Esophagus squamous epithelium (tissue), 5 donors: ENCODE measurements at places on chromosomes 1 and 21. TPM values are rescaled to one million over a fixed set of nuclear protein-coding genes. Genes with fewer than 3 reads are reported as not detected.

DNA sequence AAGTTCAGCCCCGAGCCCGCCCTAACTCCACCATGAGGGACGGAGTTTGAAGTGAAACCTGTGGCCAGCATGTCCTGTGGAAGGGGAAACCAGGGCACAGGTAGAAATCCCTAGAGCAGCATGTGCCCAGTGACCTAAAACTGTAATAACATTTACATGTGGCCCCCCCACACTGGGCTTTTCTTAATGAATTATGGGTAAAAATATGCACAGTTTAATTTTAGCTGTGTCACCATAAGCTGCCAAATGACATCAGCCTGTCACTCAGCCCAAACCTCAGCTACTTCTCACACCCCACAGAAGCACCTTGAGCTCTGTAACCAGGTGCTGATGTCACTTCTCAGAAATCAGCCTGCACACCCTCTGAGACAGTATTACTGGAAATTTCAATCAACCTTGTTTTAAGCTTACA lies 50.0 kb upstream of the SLC19A1 start:
- DNase-seq: no peak

MRPL37 gene
- total RNA-seq: 91.5 TPM

TRABD2B gene
- total RNA-seq: 0.53 TPM

- DNase-seq: no peak
These were observed 622.3 kb downstream of the PTPRU start for GRCh38 chr1:29858646-29859045.

S100A7 gene
- 246 TPM for total RNA-seq

GRCh38 chr1:87338566-87338965 lies 9.9 kb downstream of the LMO4 start:
- no peak for DNase-seq

GRCh38 chr1:174408146-174408545 lies 39.6 kb upstream of the GPR52 start:
- DNase-seq: no peak

GRCh38 chr1:34742667-34743270 lies 12.1 kb upstream of the GJB5 start:
- no peak for DNase-seq

PCAT6 gene
- 1.2 TPM for total RNA-seq

DNA sequence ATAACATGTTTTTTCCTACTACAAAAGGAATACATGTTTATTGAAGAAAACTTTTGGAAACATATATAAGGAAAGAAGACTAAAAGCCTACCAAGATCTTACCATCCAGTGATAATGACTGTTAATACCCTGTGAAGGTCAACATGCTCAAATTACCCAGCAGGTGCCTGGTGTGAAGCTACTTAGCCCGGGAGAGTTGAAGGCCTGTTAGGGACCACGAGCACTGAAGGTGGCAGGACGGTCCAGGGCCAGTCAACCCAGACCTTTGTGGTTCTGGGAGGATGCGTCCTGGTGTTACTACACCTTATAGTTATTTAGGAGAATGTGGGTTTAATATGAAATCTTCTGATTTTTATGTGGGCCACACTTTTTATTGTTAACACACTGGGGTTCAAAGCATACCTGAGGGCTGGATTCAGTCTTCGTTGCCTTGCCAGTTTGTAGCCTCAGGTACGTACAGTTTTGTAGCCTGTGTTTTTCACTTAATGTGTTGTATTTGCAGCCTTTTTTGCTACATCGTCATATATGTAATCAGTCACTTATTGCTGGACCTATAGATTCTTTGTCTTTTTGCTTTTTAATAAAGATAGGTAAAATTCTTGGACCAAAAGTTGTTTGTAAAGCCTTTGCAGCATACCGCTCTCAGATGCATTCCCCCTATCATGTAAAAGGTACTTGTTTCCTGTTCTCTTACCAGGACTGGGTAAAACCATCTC lies 9.8 kb downstream of the ITSN1 start:
- no peak for DNase-seq

DNA sequence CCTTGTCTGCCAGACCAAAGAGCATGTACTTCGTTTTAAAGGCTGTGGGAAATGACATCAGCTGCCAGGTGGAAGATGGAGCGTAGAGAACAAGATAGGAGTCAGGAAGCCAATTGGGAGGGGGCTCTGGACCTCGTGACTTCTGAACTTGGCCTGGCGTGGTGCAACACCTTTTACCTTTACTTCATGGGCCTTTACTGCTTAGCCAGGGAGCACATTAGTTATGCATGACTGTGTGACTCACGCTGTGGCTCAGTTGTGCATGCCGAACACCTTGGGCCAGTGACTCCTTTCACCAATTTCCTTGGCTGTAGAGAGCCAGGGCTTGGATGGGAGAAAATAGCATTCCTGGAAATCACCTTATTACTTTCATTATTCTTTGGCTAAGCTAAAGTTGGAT lies 7.2 kb downstream of the XCL1 start:
- DNase-seq: no peak

DNA sequence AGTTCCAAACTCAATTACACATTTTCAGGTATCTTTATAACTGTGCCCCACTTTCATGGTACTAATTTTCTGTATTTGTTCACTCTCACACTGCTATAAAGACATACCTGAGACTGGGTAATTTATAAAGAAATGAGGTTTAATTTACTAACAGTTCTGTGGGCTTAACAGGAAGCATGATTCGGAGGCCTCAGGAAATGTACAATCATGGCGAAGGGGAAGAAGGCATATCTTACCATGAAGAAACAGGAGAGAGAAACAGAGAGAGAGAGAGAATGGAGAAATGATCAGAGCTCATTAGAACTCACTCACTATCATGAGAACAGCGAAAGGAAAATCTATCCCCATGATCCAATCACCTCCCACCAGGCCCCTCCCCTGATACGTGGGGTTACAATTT lies 874.1 kb upstream of the B3GALT2 start:
- DNase-seq: no peak

CD247 gene
- total RNA-seq: 3.5 TPM

DNA sequence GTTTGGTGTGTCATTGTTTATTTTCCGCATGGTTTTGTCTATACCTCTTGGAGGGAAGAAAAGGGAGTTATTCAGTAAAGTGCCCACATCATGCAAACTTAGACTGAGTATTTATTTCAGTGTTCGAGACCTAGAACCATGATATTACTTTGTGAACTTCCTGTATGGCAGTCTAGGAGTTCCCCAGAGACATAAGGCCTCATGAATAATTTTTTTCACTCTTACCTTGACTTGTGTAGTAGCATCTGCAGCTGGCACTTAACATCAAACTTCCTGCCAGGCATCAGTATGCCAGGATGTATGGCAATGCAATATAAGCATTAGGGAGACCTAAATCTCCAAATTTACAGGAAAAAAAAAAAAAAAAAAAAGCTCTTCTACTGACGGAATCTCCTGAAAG lies 287.7 kb downstream of the NEGR1 start:
- DNase-seq: no peak

- no peak for DNase-seq
These were observed 8.0 kb downstream of the RGL1 start for GRCh38 chr1:183812686-183813569.

- DNase-seq: no peak
These were observed 1.3 kb upstream of the EFNA4 start for GRCh38 chr1:155062151-155062686.

WDR26 gene
- total RNA-seq: 52.5 TPM

IL10 gene
- total RNA-seq: not detected

GRCh38 chr1:228141226-228142044 lies 1.4 kb downstream of the GUK1 start:
- no peak for DNase-seq

HORMAD1 gene
- total RNA-seq: 9.3 TPM

- no peak for DNase-seq
These were observed 241.0 kb downstream of the KCNJ6 start for GRCh38 chr21:37675202-37675801.

DNA sequence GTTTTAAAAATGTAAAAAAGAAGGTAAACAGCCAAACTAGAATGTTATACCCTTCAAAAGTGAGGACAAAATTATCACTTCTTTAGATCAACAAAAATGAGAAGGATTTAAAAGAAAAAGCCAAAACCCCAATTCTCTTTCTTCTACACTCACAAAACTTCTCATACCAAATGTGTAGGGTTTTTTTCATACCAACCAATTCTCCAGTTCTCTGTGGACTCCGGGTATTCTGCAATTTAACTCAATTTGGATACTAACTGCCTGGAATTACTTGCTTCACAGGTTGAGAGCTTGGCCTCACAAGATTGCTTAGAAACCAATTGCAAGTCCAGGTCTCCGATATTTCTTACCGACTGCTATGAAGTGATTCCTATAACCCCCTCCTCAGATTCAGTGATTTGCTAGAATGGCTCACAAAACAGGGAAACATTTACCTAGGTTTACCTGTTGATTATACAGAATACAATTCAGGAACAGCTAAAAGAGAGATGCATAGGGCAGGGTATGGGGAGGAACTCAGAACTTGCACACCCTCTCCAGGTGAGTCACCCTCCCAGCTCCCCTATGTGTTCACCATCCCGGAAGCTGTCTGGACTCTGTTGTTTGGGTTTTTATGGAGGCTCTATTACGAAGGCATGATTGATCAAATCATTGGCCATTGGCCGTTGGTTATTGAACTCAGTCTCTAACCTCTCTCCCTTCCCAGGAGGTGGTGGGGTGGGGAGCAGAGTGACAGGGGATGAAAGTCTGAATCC lies 67.1 kb downstream of the CAMTA1 start:
- no peak for DNase-seq

DNA sequence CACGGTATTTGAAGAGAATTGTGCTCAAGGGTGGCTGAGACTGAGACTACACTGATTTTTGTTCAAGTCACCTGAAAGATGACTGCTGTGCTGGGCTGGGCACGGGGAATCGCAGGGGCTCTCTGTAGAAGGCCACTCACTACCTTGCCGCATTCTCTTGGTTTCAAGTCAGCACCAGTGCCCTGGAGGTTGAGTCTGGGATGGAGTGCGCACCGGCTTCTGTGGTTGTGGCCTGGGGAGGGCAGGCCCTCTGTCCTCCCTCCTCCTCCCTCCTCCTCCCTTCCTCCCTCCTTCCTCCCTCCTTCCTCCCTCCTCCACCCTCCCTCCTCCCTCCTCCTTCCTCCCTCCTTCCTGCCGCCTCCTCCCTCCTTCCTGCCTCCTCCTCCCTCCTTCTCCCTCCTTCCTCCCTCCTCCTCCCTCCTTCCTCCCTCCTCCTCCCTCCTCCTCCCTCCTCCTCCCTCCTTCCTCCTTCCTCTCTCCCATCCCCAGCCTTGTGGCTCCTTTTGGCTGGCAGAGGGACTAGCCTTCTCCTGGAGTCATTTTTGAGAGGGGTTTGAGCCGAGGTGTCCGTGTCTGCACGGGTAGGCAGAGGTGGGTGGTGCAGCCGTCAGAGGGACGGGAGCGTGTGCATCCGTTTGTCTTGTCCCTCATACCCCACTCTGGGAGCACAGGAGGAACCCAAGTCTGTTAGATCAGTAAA lies 9.5 kb downstream of the RER1 start:
- no peak for DNase-seq

DNA sequence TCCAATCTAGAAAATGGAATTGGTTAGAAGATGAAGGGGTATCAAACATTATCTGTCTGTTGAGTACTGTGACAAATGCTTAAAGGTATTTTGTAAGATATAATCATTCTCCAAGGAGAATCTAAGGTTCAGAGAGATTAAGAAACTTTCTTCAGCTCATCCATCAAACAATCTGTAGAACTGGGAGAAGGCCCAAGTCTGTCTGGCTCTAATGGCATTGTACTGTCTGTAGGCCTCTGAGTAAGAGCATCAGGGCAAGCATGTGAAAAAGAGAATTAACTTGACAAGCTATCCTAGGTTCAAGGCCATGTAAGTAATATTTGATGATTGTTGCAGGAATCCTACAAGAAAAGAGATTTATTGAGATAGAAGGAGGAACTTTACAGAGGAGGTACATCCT lies 5.3 kb upstream of the FGGY start:
- DNase-seq: no peak

DNA sequence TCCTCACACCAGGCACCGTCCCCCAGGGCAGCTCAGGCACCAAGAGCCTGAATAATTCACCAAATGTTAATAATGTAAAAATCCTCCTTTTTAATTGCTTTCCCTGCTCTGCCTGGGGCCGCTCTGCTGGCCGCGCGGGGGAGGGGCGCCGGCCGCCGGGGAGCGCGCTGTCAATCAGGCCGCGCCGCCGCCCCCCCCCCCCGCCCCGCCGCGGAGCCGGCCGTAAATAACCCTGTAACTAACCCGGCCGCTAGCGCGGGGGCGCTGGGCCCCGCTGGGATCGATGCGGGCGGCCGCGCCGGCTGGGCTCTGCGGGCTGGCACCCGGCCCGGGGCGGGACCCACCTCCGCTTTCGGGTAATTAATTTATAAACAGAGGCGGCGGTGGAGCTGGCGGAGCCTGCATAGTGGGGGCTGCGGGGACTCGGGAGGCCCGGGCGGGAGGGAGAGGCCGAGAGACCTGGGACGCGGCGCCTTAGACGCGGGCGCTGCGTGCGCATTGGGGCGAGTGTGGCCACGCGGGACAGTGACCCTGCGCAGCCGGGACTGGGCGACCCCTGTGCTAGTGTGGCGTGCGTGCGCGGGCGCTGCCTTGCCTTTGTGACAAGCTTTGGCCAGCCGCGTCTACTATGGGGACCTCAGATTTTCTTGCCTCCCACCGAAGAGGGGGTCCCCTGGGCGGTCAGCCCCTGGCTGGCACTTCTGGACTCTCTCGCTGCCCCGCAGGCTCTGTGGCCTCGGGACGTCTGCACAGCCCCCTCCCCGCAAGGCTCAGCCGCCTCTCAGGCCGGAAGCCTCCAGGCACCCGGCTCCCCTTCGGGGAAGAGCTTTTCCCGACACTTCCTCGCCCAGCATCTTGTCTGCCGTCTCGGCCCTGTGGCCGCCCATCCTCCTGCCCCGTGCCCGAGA lies 16.6 kb downstream of the SAMD11 start:
- DNase-seq: no peak

DNA sequence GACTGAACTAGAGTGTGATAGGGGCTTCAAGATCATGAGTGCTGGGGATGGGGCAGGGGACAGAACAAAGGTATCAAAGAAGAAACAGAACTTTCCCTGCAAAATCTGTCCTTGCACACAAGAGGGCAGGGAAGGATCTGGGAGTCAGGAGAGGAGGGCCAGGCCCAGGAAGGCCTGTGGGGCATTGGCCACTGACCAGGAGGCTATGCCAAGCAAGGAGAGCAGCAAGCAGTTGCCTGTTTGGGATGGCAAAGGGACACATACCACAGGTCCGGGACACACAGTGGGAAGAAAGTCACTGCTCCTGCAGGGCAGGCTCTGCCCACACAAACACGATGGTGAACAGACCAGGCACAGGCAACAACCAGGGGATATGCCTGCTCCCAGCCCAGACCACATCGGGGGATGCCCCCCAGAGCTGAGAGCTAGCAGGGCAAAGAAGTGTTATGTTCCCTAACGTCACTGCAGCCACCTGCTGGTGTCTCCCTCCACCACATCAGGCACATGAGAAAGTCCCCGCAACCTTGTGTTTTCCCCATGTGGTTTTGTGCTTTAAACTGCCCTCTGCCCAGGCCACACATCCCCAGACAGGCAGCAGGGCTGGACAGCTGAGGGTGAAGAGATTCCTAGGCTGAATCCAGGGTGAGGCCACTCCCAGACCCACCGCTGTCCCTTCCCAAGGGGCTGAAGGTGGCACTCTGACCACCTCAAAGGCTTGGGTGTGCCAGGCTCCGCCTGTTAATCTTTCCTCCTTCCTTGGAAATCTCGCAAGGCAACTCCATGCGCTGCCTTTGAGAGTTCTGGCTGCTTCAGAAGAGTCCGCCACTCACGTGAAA lies 53.6 kb downstream of the KIF21B start:
- DNase-seq: no peak
